ENCODE measurements at places on chromosomes 5 and 9. TPM values are rescaled to one million over a fixed set of nuclear protein-coding genes. Genes with fewer than 3 reads are reported as not detected.

- DNase-seq = no peak
Observed at GRCh38 chr5:140349244-140349643, 2.8 kb upstream of the HBEGF start.

CCDC183 gene
- total RNA-seq = 0.32 TPM

DNA sequence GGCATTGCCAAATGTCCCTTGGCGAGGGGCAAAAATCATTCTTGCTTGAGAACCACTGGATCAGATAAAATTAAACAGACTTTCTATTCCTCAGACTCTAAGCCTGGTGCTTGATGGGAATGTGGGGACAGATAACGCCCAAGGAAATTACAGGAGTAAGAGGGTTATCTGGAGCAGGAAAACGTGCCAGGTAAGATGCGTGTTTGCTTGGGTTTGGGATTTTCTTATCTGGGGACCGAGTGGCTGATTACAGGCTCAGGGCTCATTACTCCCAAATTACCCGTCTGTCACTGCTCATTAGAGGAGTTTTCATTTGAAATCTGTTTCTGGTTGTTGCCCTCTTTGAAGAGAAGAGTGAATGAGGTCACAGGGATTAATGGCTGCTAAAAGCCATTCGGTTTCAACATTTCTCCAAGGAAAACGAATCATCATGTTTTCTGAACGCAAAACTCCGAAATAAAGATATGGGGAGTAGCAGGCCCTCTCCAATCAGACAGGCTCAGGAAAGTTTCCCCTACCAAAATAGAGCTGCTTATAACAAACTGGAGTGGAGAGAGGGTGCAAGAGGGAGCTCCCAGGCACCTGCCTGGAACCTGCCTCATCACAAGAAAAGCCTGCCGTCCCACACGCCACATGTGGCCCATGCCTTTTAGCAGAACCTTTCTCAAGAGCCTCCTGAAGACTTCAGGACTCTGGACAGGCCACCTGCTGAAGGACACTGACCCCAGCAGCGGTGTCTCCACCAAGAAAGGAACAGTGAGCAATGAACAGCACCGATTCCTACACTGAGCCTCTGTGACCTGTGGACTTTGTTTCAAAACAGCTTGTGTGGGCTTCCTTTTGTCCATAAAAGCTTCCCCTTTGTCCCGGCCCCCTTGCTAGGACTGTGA, 136.4 kb downstream of the ICE1 start:
- no peak for DNase-seq

DNA sequence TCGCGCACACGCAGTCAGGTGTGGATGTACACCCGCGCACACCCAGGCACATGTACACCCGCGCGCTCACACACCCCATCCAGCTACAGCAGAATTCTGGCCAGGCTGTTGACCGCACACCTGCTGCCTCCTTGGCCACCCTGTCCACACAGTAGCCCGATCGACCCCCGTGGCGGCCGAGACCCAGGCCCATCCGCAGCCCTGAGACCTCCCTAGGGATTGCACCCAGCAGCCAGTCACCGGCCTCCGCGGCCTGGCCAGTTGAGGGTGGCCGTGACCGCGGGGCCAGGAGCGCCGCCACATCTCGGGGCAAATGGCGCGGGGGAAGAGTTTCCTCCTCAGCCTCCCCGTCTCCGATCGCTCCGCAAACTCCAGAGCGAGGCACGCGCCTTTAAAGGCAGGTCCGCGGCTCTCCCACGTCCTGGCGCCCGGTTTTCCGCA, 774 bp upstream of the ADAMTS16 start:
- no peak for DNase-seq

COL15A1 gene
- 1.7 TPM for total RNA-seq

Measured in fibroblast of villous mesenchyme (primary cell).